Renal pelvis (tissue), 12 donors: ENCODE measurements at places on chromosomes 1 and 21. TPM values are rescaled to one million over a fixed set of nuclear protein-coding genes. Genes with fewer than 3 reads are reported as not detected.

Gene IL19
- 1.2 TPM for polyA plus RNA-seq

DNA sequence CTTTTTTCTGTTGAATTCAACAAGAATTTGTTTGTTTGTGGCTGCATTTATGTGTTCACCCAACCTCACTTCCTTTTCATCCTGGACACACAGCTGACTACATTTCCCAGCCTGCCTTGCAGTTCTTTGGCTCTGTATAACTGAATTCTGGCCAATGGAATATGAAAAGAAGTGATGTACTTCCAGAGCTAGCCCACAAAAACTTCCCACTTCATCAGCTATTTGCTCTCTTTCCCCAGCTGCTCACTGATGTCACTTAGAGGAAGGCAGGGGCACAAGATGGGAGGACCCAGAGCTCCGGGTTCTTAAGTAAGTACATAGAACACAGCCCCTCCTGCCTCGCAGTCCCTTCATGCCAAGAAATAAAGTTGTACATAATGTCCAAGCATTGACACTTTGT, 235.0 kb upstream of the FGGY start:
- DNase-seq, result peak; percentile 60

Gene PTCH2
- 7.7 TPM for polyA plus RNA-seq

Gene FLAD1
- polyA plus RNA-seq, result 38.4 TPM

GRCh38 chr1:231161667-231162296, at the start of gene TRIM67:
Gene TRIM67, plus strand, starts transcription at chr1:231162058. Its CDS starts 912 bp downstream, at chr1:231162970.
- DNase-seq, result peak; percentile 41

DNA sequence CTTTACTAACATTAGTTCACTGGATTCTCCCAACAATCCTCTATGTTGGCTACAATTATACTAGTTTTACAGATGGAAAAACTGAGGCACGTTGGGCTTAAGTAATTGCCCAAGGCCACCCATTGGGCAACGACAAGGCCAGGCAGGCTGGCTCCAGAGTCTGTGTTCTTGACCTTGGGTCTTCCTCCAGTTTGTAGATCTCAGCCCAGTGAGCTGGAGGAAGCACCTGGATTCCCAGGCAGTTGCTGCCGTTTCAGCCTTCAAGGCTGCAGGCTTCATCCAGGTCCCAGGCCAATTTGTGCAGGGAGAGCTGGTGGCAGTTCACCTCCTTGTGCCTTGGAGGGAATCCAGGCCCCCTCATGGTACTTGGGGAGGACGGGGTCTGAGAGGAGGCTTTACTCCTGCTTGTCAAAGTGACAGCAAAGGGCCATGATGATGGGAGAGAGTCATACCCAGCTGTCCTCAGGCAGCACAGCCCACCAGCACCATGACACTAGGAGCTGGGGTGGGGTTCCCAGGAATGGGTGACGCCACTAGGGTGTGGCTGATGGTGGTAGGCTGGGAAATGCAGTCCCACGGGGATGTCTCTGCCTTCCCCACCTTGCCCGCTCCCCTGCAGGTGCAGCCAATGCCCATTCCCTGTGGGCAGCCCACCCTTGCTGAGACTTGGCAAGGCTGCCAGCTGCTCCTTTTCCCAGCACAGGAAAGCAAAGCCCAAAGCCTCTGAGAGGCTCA, 27.1 kb downstream of the PKP1 start:
- DNase-seq, result no peak

- DNase-seq, result no peak
Observed at GRCh38 chr1:186308264-186309060, 66.6 kb downstream of the TPR start.

- peak; percentile 56 for DNase-seq
Observed at GRCh38 chr21:45049714-45050344, 24.6 kb upstream of the ADARB1 start.

- DNase-seq, result no peak
Observed at GRCh38 chr1:204735042-204735441, 49.5 kb upstream of the LRRN2 start.

Gene SELE
- polyA plus RNA-seq, result 0.43 TPM

Gene RPE65
- polyA plus RNA-seq, result 0.09 TPM

- DNase-seq, result no peak
Observed at GRCh38 chr21:35562876-35563275, 497.4 kb downstream of the SETD4 start.

Gene REN
- polyA plus RNA-seq, result 71.9 TPM

DNA sequence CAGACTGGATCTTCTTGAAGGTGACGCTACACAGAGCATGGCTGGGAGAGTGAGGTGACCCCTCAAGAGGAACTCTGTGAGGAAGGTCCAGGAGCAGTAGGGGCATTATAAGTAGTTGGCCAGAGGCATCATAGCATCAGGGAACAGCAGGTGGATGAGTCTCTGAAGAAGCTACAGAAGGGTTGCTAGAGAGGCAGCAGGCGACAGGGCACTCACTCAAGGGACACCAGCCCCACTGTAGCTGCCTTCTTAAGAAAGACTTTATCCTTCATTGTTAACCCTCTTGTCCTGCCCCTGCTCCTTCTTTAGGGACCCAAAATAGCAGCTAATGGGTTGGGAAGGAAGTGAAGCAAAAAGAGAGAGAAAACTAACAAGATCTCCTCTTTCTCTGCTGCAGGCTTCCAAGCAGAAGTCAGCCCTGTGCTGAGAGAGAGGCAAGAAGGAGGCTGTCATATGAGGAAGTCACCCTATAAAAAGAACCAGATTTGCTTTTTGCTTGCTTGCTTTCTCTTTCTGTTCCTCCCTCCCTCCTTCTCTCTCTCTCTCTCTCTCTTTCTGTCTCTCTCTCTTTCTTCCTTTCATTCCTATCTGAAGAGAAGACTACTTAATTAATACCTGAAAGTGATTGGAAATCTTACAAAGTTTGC, 7.7 kb upstream of the CD5L start:
- DNase-seq, result no peak

GRCh38 chr1:181126289-181126688, 37.8 kb downstream of the IER5 start:
- DNase-seq, result no peak

DNA sequence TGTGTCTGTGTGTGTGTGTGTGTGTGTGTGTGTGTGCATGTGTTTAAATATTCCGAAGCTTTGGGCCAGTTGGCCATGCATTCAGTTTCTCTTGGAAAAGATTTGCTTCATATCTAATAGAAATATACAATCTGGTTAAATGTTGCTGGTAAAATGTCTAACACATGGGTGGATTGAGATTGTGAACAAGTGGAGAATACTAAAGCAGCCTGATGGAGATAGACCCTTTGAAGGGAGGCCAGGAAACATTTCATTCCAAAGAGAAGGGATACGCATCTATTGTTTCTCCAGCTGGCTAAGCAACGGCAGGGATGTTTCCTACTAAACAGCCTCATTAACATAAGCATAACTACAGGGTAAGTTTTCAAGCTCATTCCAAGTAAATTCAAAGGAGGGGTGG, 257.5 kb upstream of the PTBP2 start:
- peak; percentile 12 for DNase-seq

- DNase-seq, result no peak
Observed at GRCh38 chr1:101706366-101706765, 290.4 kb downstream of the OLFM3 start.

- no peak for DNase-seq
Observed at GRCh38 chr1:24996983-24997893, 67.2 kb upstream of the RUNX3 start.

DNA sequence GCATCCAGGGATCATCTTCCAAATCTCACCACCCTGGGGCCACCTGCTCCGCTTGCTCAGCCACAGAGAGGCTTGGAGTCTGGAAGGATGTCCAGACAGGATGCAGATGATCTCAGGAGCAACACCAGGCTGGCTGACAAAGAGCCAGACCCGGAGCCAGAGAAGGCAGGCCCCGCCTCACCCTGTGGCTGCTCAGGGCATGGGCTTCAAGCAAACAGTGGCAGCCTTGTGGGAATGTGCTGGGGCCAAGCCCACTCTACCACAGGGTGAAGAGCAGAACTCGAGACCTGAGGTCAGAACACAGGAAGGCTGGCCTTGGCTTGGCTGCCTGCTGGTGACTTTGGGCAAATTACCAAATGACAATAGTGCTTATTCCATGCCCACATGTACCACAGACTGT, 45.5 kb downstream of the MRPL37 start:
- no peak for DNase-seq

GRCh38 chr1:184771190-184771691, 16.6 kb upstream of the EDEM3 start:
- DNase-seq, result no peak

- no peak for DNase-seq
Observed at GRCh38 chr21:29257701-29258100, 41.0 kb upstream of the BACH1 start.

DNA sequence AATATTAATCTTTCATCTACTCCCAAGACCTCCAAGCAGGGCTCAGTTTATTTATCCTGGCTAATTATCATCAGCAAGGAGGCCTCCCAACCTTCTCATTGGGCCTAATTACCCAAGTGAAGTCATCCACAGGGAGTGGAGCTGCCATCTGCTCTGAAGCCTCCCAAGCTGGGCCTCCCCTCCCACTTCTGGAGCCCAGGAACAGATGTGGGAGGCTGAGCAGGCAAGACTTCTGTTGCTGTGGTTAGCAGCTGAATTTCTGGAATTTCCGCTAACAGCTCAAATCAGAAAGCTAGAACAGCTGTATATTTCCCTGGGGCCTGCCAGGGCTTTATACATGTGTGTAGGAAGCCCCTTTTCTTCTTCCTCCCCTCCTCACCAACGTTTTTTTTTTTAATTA, 127.5 kb downstream of the UCK2 start:
- DNase-seq, result peak; percentile 54

DNA sequence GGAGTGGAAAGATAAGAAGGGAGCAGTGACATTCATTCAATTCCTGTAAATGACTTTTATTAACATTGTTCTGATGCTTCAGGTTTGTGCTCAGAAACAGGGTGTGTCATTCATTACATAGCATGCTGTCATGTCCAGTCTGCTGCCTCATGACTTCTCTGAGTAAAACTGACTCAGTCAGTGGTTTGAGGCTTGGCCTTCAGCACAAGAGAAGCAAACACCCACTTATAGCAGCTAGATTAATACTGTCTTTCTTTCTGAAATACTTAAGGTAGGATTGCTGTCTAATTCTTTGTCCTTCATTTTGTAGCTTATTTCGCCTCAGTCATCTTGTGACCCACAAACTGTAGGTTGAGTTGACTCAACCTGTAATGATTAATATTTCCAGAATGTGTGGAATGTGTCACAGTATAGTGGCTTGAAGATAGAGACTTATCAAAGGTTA, 32.9 kb downstream of the RASAL2 start:
- DNase-seq, result no peak

DNA sequence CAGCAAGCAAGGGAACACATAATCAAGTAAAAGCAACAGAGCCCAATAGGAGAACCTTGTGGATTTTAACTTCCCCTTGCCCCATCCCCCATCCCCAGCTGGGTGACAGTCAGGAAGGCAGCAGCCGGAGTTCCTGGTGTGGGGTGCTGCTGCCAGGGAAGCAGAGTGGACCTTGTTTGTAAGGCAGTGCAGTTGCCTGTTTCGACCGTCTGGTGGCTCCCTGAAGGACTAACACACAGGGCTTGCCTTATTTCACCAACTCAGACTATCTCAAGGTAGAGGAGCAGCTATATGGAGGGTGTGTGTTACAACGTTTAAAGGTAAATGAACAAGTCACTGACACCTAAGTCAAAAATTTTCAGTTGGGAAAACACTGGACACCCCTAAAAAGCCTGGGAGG, 6.6 kb downstream of the KRTAP10-8 start:
- DNase-seq, result no peak

Gene EPHA2
- polyA plus RNA-seq, result 19.1 TPM

DNA sequence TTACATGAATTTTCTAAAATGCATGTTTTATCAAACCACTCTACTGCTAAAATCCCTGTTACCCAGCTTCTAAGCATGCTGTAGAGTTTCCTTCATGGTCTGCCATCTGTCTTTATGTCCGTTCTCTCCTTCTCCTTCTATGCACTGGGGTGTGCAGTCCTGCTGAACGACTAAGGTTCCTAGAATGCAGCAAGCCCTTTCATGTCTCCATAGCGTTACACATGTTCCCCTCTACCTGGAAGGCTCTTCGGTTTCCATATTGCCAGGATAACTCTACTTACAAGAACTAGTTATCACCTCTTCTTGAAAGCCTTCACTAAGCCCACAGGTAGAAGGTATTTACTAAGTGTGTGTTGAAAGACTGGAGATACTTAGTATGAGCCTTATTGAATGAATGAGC, 22.2 kb downstream of the DNM3 start:
- DNase-seq, result no peak
